ENCODE measurements at places on chromosomes 1 and 21.

- DNase-seq, result no peak
These were observed 171.3 kb upstream of the USP24 start for GRCh38 chr1:55386456-55386855.

DNA sequence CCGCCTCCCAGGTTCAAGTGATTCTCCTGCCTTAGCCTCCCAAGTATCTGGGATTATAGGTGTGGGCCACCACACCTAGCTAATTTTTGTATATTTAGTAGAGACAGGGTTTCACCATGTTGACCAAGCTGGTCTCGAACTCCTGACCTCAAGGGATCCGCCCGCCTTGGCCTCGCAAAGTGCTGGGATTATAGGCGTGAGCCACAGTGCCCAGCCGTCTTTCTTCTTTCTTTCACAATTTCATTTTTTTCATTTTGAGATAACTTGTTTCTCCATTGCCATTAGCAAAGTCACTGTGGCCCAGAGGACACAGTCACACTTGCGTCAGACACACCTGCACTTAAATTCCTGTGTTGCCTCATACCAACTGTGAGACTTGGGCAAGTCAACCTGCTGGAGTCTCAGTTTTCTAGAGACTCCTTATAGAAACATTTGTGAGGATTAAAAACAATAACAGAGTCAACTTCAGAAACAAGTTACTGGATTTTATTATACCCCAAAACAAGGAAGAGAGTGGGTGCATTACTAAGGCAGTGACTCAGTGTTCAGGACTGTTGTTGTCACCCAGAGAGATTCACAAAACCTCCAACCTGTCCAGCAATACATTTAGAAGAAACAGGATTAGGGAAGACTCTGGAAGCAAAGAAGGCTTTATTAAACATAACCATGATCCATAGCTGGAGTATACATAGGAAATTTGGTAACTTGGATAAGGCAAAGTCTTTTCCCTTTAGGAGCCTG is 2.6 kb downstream of the TEDDM1 start:
- peak; percentile 64 for DNase-seq

- DNase-seq, result peak; percentile 54
These were observed 208.1 kb upstream of the MAP1LC3C start for GRCh38 chr1:242206994-242207393.

DNA sequence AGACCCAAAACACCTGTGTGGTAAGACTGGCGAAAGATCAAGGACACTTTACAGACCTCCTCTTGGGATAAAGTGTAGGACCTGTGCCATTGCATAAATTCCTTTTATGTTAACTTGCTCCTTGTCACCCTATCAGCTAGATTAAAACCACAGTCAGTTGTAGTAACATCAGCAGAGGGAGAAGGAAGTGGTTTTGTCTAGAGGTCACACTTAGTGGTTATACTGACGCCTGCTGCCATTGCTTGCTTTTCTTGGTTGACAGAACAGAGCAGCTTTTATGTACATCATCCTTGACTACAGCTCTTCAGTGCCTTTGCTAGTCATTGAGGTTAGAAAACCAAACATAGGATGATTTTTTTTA is 101.4 kb downstream of the PBX1 start:
- DNase-seq, result no peak
